ENCODE measurements at places on chromosomes 11 and 22.

DNA sequence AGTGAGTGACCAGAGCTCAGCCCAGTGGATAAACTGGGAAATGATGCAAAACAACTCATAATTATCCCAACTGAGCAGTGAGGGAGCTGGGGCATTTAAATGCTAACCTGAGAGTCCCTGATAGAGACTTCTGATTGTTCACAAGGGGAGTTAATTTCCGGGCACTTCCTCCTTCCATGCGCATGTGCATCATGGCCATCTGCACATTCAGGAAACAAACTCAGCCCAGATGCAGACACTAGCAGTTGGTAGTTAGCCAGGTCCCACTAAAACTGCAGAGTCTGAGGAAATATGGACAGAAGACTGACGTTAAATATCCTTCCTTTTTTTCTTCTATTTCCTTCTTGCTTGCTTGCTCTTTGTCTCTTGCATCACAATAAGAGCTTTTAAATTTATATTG lies 852.1 kb upstream of the LRRC4C start:
- no peak for DNase-seq

DNA sequence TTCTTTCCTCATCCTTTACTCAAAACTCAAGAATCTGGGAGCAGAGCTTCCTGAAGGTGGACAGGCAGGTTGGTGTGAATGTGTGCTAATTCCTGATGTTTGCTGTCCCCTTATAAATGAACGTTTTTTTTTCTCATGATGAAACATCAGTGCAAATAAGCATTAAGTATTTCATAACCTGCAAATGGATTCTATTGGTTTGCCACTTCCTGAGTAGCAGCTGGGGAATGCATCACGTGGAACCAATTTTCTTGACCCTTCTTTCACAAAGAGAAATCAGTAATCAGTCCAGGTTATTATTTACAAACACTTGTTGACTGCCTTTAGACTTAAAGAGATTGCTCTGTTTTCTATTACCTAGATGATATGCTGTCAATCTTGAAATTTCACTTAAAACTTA lies 40.1 kb upstream of the SCN3B start:
- no peak for DNase-seq

DNA sequence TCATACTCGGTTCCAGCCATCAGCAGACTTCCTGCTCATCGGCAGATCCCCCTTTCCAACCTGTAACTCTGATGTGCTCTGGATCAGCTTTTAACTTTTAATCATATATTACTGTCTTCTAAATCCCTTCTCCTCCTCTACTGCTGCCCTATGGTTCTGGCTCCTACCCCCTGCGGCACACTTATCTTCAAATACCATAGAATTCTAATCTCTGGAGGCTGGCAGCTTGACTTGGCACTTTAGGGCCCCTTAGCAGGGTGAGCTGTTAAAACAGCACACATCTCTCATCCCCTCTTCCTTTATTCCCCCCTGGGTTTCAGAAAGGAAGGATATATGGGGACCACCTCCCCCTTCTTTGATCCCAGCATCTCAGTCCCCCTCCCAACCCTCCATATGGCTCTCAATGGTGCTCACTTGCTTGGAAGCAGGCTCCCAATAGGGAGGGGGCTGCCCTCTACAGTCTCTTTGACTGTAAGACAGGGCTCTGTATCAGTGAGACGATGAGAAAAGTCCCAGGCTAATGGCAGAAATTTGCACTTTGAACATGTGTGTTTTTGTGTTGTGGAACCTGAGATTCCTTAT lies 4.4 kb upstream of the CNTF start:
- peak; percentile 13 for DNase-seq

- DNase-seq: no peak
These were observed 871 bp upstream of the SEZ6L start for GRCh38 chr22:26168330-26168851.

DNA sequence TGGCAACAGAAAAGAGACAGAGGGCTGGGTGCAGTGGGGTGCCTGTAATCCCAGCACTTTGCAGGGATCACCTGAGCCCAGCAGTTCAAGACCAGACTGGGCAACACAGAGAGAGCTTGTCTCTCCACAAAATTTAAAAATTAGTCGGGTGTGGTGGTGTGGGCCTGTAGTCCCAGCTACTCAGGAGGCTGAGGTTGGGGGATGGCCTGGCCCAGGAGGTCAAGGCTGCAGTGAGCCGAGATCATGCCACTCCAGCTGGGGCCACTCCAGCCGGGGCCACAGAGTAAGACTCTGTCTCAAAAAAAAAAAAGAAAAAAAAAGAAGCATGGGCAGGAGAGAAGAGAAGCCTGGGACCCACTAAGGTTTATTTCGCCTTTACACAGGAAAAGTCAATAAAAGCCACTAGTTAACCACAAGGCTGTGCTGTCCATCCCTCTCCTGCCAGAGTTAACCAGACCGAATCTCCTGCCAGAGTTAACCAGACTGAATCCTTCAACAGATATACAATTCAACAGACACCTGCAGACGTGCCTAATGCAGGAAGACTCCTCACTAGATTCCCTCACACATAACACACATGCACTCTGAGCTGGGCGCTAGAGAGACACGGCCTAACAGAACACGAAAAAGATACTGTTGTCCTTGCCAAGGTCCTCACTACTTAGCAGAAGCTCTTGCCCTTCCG lies 29.8 kb downstream of the MICAL3 start:
- no peak for DNase-seq

DNA sequence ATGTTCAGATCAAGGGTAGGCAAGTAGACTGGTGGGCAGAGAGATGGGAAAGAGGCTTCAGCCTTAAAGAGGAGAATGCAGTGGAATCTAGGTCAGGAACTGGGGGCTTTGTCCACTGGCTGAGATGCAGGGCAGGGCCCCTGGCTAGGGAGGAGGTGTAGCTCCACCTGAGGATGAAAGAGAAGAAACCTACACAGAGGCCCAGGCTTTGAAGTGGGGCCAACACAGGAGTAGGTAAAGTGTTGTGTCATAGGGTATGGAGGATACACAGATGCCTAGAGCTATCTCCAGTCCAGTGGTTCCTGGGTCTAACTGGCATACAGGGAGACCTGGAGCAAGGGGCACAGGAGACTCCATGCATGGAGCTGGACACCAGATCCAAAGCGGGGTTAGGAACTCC lies 73.5 kb downstream of the RASSF10 start:
- no peak for DNase-seq

DNA sequence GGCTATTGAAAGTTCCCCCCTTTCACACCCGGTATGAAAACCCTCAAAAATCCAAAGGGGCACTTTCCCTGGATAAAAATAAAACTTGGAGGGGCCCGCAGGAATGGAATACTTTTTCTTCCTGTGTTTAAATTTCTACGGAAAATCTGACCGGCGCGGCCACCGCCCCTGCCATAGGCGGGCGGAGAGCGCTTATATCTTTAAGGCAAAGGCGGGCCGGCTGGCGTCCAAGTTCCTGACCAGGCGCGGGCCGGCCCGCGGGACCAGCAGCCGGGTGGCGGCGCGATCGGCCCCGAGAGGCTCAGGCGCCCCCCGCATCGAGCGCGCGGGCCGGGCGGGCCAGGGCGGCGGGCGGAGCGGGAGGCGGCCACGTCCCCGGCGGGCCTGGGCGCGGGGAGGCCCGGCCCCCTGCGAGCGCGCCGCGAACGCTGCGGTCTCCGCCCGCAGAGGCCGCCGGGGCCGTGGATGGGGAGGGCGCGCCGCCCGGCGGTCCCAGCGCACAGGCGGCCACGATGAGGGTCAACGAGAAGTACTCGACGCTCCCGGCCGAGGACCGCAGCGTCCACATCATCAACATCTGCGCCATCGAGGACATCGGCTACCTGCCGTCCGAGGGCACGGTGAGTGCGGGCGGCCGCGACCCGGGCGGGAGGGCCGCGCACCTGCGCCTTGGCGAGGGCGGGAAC lies at the start of gene ANO1:
ANO1 (plus strand) TSS at position 223 of the 686 bp plus-strand sequence; CDS start at position 513, 290 bp downstream.
- no peak for DNase-seq

DNA sequence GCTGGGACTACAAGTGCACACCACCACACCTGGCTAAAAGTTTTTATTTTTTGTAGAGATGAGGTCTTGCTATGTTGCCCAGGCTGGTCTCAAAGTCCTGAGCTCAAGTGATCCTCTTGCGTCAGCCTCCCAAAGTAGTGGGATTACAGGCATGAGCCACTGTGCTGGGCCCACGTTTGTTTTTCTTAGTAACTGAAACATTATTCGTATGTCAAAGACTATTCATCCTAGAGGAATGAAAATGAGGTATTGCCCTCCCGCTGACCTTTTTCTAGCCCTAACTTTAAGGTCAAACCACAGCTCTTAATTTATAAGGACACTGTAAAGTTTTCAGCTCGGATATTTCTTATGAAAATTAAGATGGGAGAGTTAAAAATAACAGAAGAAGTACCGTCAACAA lies 33.2 kb upstream of the PAX6 start:
- no peak for DNase-seq

- no peak for DNase-seq
These were observed 7.5 kb downstream of the CAPN1 start for GRCh38 chr11:65189191-65189590.

DNA sequence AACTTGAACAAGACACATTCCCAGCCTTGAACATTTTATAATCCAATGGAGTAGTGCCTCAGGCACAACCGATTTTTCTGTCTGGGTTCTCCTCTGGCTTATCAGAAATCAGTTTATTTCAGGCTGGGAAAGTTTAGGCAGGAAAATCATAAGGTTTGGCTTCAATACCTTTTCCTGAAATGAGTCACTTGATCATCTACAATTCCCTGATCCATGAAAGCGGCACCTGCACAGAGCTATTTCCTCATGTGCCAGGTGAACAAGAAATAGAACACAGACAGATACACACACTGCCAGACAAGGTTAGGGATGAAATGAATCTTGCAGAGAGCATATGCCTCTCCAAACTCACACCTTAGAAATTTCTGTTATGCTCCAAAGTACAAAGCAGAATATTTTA lies 106.7 kb upstream of the OR9G4 start:
- no peak for DNase-seq

- DNase-seq: no peak
These were observed 4.3 kb downstream of the COX8A start for GRCh38 chr11:63978551-63979239.

GRCh38 chr22:29816980-29817379 lies 21.1 kb downstream of the ASCC2 start:
- no peak for DNase-seq

DNA sequence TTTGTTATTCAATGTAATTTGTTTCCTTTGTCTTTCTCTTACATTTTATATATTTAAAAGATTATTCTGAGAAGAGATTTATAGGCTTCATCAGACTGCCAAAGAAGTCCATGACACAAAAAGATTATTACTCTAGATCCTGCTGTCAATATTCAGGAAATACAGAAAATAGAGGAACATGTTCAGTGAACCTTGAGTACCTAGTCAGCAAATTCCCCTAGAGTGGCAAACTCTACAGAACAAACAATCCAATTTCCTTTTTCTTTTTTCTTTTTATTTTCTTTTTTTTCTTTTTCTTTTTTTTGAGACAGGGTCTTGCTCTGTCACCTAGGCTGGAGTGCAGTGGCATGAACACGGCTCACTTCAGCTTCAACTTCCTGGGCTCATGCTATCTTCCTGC lies 23.9 kb downstream of the TTC17 start:
- no peak for DNase-seq

- DNase-seq: no peak
These were observed 141.9 kb downstream of the CTTN start for GRCh38 chr11:70540196-70540595.

GRCh38 chr11:126487711-126488110 lies 132.2 kb downstream of the ST3GAL4 start:
- DNase-seq: no peak

- DNase-seq: no peak
These were observed 834.6 kb downstream of the JRKL start for GRCh38 chr11:97224396-97224795.

DNA sequence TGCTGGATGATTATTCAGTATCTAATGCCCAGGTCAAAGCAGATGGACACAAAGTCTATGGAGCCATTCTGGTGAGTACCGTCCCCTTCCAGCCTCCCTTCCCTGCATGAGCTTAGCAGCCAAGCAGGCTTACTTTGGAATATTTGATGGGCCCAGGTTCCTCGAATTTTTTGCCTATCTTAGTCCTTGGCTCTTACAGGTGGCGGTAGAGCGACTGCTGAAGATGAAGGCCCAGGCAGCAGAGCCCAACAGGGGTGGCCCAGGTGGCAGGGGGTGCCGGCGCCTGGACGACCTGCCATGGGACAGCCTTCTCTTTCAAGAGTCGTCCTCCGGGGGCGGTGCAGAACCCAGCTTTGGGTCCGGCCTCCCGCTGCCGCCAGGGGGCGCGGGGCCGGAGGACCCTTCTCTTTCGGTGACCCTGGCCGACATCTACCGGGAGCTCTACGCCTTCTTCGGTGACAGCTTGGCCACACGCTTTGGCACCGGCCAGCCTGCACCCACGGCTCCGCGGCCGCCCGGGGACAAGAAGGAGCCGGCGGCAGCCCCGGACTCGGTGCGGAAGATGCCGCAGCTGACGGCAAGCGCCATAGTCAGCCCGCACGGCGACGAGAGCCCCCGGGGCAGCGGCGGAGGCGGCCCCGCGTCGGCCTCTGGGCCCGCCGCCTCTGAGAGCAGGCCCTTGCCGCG lies 741 bp upstream of the TMEM179B start:
- peak; percentile 89 for DNase-seq

GRCh38 chr11:61680622-61681221 lies 531 bp downstream of the DAGLA start:
- DNase-seq: no peak

GRCh38 chr11:113604186-113604585 lies 101.9 kb downstream of the TMPRSS5 start:
- DNase-seq: no peak

DNA sequence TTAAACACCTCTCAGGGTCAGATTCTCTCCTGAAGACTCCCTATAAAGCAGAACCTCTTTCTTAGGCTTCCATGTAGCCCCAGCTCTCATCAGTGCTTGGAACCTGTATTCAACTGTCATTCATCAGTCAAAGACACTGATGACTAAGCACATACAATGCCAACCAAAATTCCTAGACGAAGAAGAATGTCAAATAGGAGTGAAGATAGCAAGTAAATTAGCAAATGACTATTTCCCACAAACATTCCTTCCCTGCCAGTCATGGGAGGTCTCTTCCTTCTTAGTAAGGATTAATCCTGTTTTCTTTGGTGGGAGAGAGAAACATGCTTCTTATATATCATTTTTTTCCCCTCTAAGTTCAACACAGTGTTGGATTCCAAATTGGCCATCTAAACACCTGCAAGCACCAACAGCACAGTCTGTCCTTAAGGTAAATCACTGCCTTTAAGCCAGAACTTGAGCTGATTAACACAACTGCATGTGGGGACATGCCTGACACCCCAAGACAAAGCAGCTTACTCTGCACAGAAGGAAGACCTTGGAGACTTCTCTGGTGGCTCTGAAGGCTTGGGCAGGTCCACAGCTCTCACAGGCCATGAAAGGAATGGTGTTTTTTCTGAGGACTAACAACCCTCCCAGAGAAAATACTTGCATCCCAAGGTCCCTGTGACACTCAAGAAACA lies 47.5 kb upstream of the ME3 start:
- DNase-seq: no peak

GRCh38 chr11:116650052-116650451 lies 122.7 kb downstream of the BUD13 start:
- DNase-seq: no peak

All from CD4-positive, alpha-beta T cell treated with Interleukin-17A for 1 hour (primary cell).